Right lung (tissue), 10 donors: ENCODE measurements at places on chromosomes 5 and 9. TPM values are rescaled to one million over a fixed set of nuclear protein-coding genes. Genes with fewer than 3 reads are reported as not detected.
A peak's percentile ranks its signal among the peaks of the same experiment; 100 is the strongest.

STK32A gene
- 2.2 TPM for polyA plus RNA-seq

KCNV2 gene
- polyA plus RNA-seq: 0.19 TPM

GFPT2 gene
- 6.4 TPM for polyA plus RNA-seq

BTNL9 gene
- 23.5 TPM for polyA plus RNA-seq

STPG3 gene
- polyA plus RNA-seq: 1.5 TPM

WDR31 gene
- 4.9 TPM for polyA plus RNA-seq

CCL21 gene
- polyA plus RNA-seq: 130 TPM

GRCh38 chr5:40378396-40379177 is 301.1 kb upstream of the PTGER4 start:
- no peak for DNase-seq

- DNase-seq: peak; percentile 90
These were observed at the start of gene RUSC2 for GRCh38 chr9:35489313-35490154. TSS of gene RUSC2 (plus strand) at chr9:35490111. CDS start at chr9:35546522, 56,411 bp downstream.

DNA sequence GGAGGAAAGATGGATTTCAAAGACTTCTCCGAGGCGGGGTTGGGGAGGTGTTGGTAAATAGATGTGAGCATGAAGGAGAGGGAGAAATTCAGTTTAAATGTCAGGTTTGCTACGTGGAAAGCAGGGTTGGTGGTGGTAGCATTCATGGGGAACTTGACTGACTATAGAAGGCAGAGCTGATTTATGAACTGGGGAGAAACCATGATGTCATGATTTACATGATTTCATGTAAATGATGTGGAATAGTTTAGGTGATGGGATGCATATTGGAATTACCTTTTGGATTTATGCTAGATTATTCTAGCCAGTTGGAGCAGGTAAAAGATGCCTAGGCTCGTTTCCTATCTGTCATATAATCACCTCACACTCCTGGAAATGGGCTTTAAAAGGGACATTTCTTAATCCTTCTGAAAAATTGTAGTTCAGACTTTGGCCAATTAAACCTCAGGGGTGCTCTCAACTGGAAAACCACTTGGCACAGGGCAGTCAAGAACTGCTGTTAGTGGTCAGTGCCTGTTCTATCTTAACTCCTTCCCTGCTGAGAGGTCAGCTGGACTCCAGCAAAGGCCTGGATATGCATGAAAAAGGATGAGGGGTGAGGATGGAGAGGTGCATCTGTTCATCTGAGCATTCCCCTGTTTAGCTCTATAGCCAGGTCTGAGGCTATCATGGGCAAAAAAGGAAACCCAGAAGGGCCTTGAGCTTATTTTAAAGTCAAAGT is 50.1 kb upstream of the BASP1 start:
- DNase-seq: no peak

- DNase-seq: no peak
These were observed 51.0 kb downstream of the OTULIN start for GRCh38 chr5:14715481-14715880.

DNA sequence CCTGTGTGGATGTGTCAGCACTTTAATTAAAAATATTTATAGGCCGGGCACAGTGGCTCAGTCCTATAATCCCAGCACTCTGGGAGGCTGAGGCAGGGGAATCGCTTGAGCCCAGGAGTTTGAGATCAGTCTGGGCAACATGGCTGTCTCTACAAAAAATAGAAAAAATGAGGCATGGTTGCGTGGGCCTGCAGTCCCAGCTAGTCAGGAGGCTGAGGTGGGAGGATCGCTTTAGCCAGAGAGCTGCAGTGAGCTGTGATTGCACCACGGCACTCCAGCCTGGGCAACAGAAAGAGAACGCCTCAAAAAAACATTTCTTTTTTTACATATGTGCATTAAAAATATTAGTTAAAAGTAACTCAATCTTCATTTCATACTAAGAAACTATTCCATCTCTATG is 6.2 kb downstream of the TBC1D9B start:
- DNase-seq: no peak

- no peak for DNase-seq
These were observed 384.7 kb downstream of the BNC2 start for GRCh38 chr9:16485575-16486321.

GRCh38 chr5:142939884-142940283 is 169.7 kb downstream of the ARHGAP26 start:
- no peak for DNase-seq

- no peak for DNase-seq
These were observed 64.9 kb upstream of the TARS1 start for GRCh38 chr5:33375900-33376299.

DNA sequence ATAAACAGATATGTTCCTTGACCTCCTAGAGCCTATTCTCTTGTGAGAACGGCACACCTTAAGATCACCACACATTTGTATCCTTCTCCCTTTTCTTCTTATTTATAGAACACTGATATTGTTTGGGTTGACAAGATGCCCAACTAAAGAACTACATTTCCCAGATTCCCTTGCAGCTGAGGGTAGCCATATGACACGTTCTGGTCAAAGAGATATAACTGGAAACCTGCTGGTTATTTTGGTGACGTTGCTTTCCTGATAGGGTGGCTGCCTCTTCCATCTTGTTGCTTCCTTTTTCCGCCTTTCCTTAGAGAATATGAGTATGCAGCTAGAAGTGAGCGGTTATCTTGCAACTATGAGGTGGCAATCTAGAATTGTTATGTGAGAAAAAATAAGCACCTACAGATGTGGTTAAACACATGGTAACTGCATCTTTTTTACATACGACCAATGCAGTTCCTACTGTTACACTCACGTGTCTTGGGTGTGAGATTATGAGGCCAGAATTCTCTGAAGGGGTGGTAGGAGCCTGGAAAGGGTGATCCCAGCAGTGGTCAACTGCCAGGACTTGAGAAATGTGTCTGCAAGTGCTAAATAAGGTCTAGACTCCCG is 72.9 kb downstream of the SEC61B start:
- DNase-seq: no peak

DNA sequence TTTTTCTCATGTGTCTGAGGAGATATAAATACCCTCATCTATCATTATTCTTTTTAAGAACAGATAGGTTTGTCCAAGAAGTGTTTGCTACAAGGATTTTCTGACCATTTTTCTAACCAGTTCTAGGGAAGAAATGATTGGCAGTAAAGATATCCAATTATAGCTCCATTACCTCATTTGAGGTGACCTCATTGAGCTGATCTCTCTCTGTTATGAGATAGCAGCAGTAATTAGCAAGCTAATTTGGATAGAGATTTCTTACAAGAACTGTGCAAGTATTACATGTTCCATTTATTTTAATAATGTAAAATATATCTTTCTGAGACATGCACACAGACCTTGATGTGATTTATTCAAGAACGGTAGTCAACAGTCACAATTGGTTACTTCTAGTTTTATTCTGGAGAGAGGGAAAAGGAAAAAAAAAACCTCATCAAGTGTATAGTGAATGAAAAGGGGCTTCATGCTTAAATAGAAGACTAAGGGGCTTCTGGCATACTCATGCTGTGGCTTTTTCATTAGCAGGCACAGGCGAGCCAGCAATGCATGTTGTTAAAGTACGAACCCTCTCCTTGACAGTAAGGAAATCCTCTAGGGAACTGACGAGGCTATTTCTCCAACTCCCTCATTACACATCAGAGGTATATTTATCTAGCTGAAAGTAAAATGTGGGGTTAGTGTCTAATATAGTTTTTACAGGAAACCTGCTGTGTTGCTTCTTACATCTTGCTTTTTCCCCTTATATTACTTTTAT is 127.3 kb downstream of the NUDT12 start:
- DNase-seq: no peak

DNA sequence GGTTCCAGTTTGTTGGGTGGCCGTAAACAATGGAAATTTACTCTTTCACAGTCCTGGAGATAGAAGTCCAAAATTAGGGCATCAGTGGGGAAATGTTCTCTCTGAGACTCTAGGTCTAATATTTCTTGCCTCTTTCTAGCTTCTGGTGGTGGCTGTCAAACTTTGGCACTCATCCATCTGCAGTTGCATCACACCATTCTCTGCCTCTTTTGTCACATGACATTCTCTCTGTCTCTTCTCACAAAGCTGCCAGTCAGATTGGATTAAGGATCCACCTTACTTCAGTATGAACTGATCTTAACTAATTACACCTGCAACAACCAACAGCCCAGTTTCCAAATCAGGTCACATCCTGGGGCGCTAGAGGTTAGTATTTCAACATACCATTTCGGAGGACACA is 222.9 kb upstream of the FTMT start:
- DNase-seq: no peak

DNA sequence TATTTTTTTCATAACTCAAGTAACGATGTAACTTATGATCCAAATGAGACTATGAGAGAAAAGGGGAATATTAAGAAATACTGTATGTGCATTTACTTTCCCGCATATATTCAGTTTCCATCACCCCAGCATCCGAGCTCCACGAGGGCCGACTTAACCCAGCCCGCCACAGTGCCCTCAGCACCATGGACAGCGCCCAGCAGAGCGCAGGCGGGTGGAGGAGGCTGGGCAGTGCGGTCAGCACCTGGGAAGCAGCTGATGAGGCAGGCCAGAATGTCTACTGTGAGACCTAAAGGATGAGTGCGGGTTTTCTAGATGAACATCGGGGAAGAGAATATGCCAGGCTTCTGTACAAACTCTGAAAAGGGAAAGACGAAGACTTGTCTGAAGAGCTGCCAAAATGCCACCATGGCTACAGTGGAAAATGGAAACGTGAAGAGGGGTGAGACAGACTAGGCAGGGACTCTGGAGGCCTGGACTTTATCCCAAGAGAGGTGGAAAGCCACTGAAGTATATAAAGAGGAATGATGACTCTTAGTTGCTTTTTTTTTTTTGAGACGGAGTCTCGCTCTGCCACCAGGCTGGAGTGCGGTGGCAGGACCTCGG is 34.5 kb upstream of the MED27 start:
- peak; percentile 59 for DNase-seq

- DNase-seq: no peak
These were observed 138.4 kb upstream of the SPDL1 start for GRCh38 chr5:169445191-169445590.

- DNase-seq: no peak
These were observed 50.5 kb upstream of the PALM2AKAP2 start for GRCh38 chr9:109729513-109729912.

- DNase-seq: no peak
These were observed 391.5 kb downstream of the CCDC171 start for GRCh38 chr9:15944341-15944740.
